ENCODE measurements at places on chromosomes 7 and 10.

- no peak for DNase-seq
These were observed 57.6 kb downstream of the LRRTM3 start for GRCh38 chr10:66983475-66983818.

GRCh38 chr10:18178854-18179483 lies 38.7 kb downstream of the CACNB2 start:
- no peak for DNase-seq

GRCh38 chr10:48289501-48290238 lies 15.2 kb upstream of the FRMPD2 start:
- peak; percentile 44 for DNase-seq

DNA sequence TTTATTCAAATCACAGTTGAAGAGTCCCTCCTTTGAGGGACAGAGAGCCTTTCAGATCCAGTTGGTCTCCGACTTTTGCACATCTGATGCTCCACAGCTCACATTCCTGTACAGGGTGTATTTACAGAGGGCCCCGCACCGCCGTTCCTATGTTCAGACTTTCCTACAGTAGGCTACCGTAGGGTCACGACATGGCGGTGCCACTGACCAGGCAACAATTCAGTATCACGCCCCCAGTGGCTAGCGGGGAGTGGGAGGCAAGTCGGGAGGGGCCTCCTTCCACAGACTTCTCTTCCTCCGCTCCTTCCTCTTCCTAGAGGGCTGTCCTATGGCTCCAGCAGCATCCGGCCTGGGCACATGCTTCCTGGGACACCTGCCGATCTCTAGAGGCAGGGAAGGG lies 40.6 kb upstream of the ENO4 start:
- no peak for DNase-seq

DNA sequence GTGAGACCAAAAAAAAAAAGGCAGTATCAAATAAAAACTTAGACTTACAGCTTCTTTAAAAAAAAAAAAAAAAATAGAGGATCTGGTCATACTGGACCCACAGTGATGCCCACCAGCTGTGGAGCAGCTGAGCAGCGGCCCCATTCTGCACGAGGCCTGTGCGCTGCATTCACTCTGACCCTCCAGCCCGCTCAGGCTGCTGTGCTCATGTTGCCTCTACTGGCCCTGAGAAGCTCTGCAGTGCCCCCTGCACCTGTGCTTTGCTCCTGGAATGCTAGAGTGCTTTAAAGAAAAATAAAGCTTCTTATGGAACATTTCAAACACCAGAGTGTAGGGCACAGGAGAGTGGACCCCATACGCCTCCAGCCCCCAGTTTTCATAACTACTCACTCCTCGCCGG lies 33.2 kb downstream of the TMEM120A start:
- DNase-seq: no peak

DNA sequence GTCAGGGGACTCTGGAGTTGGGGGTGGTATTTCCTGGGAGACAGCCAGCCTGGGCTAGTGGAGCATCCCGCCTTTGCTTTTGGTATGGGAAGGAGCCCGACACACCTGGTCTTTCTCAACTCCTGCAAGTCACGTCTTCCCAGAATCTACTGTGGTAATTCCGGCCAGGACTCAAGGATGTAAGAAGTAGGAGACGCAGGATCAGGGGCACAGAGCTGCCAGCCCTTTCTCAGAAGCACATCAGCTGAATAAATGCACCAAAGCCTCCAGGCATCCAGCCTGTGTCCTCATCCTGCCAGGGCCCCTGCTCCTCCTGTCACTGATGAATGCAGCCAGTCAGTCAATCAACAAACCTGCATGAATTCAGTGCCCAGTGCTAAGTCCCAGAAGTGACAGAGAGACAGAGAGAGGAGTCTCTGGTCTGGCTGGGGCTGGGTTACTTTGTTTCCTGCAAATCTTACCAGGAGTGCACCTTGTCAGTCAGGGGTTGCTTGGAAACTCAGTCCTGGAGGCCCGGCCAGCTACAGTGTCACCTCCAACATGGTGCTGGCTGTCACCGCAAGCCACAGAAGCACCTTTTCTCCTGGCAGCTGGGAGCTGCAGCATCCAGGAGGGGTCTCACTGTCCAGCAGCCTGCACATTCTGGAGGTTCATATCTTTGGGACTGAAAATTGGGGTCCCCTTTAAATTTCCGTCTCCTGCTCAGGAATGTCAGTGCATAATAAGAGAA lies 101.8 kb downstream of the PTPRE start:
- DNase-seq: no peak

DNA sequence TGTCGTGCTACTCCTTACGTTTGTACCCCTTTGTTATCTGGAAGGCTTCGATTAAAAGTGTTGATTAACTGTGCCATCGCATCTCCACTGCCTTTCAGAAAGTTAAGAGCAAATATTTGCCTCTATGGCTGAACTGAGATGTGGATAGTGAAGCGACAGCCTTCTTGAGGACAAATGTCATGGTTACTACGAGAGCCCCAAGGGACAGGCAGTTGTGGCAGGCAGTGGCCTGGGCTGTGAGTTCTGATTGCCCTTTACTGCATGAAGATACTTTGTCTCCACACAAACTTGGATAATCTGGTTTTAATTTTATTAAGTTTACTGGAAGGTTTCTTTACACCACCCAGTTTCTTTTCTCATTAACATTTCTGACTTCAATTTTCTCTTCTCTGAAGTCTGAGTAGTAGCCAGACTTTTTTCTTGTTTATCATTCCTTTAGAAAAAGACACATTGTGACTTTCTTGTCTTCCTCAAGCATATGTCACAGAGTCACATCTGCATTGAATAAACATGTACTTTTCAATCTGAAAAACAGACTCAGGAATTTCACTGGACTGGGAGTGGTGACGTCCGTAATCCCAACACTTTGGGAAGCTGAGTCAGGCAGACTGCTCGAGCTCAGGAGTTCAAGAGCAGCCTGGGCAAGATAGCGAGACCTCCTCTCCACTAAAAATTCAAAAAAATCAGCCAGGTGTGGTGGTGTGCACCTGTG lies 1.5 kb downstream of the TAS2R41 start:
- no peak for DNase-seq

GRCh38 chr10:31404640-31405039 lies 85.6 kb downstream of the ZEB1 start:
- DNase-seq: no peak

GRCh38 chr10:43354879-43355380 lies 16.5 kb upstream of the FXYD4 start:
- DNase-seq: no peak

DNA sequence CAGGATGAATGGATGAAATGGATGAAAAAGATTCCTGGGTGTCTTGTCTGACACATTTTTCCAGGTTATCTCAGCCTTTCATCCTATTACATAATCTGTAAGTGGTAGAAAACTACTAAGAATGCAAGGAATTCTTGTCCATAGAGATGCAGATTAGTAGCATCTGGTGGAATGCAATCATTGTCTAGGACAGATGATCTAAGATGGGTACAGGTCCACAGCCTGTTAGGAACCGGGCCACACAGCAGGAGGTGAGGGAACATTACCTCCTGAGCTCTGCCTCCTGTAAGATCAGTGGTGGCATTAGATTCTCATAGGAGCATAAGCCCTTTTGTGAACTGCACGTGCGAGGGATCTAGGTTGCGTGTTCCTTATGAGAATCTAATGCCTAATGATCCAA lies 225.0 kb downstream of the CALN1 start:
- no peak for DNase-seq

DNA sequence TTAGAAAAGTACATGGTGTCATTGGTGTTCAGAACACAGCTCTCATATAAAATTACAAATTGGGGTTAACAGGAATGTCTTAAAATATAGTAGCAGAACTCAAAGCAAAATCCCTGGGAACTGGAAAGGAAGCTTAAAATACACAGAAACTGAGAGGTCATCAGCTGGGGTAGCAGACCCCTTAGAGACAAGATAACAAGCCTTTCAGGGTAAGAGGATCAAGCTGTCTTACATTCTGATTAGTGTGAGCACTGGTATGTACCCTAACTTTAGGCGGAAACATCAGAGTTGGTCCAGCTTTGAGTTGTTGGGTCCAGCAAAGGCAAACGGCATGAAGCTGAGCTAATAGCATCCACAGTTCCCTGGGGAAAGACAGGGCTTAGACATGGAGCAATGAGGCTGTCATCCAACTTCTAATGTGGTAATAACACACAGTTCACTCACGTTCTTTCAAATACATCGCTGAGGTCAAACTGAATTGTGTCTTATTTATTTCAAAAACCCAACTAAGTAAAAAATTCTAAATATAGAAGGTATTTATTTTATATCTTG lies 32.6 kb downstream of the ARHGAP21 start:
- no peak for DNase-seq

- no peak for DNase-seq
These were observed 419.2 kb downstream of the GLRX3 start for GRCh38 chr10:130555411-130555750.

DNA sequence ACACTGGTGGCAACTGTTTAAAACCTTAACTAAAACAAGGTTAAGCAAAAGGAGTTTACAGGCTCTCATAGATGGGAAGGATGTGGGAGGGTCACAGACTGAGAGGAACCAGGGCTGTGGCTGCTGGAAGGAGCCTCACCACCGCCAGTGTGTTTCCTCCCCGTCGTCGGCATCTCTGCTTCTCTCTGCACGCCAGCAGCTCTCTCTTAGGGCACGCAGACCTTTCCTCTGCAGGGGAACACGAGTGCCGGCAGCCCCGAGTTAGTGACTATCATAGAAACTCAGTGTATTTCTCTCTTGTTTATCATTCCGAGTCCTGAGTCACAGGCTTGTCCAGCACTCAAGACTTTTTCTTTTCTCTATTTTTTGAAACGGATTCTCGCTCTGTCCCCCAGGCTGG lies 8.1 kb upstream of the SH2D4B start:
- no peak for DNase-seq

GRCh38 chr7:92391071-92391470 lies 56.2 kb upstream of the GATAD1 start:
- no peak for DNase-seq

GRCh38 chr10:2278363-2278762 lies 541.0 kb upstream of the ADARB2 start:
- DNase-seq: no peak

GRCh38 chr10:59580026-59580863 lies 129.4 kb downstream of the SLC16A9 start:
- peak; percentile 16 for DNase-seq

- DNase-seq: no peak
These were observed 52.5 kb downstream of the CDHR3 start for GRCh38 chr7:106015381-106016218.

DNA sequence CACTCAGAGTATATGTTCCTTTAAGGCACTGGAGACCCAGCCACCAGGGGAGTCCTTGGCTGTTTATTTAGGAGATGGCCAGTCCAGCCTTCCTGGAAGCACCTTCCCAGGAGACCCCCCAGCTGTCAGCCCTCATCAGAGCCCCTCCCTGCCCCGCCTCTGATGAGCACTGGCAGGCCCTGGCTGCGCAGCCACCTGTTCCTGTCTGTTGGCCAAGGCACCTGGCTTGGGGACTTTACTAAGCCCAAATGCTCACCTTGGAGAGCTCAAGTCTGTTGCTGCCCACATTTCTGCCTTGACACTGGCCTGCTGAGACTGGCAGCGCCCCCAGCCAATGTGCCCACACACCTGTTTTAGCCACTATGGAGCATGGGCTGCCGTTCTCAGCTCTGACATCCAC lies 124.7 kb downstream of the ELMO1 start:
- DNase-seq: no peak

DNA sequence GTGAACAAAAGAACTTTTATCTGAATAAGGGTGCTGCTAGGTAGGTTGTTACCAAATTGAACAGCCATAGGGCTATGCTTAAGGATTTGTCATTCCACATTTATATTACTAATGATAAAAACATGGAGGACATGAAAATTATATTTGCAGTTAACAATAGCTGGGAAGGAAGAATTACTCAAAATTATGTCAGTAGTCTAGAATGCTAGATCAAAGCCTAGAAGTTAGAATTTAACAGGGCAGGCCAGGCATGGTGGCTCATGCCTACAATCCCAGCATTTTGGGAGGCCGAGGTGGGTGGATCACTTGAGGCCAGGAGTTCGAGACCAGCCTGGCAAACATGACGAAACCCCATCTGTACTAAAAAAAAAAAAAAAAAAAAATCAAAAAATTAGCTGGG lies 9.4 kb downstream of the STK17A start:
- no peak for DNase-seq

GRCh38 chr10:66102756-66103155 lies 823.1 kb upstream of the LRRTM3 start:
- no peak for DNase-seq

DNA sequence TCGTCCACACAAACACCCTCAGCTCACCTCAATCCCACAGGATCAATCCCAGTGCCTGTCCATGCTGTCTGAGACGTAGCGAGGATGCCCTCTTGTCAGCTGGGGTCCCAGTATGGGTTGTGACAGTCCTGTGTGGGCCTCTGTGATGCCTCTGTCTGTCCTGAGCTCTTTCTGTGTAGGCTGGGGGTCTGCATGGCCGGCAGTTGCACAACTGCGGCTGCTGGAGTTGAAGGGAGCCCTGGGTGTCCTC lies 12.4 kb downstream of the ANTXRL start:
- no peak for DNase-seq

GRCh38 chr10:2150288-2150687 lies 413.0 kb upstream of the ADARB2 start:
- no peak for DNase-seq

GRCh38 chr10:95273393-95274312 lies 17.1 kb downstream of the PDLIM1 start:
- no peak for DNase-seq

DNA sequence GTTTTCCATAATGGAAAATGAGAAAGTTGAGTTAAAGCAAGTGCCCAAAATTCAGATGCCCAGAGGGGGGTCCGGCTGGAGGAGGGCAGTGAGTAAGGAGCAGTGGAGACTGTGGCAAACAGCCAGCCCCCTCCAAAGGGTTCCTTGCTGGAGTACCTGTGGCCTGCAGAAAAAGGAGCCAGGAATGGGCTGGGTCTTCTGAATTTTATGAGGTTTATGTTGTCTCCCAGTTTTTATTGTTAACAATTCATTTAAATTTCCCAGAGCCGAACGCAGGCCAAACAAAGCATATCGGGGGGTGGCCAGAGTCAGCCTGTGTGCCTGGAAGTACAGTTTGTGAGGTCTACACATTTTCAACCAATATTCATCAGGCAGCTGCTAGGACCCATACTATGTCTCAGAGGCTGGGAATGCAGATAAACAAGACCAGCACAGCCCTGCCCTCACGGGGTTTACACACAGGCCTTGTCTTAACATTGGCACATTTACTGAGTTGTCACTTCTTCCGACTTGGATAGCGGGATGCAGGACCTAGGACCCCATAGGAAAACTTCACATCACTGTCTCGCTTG lies 12.9 kb upstream of the CSGALNACT2 start:
- no peak for DNase-seq

DNA sequence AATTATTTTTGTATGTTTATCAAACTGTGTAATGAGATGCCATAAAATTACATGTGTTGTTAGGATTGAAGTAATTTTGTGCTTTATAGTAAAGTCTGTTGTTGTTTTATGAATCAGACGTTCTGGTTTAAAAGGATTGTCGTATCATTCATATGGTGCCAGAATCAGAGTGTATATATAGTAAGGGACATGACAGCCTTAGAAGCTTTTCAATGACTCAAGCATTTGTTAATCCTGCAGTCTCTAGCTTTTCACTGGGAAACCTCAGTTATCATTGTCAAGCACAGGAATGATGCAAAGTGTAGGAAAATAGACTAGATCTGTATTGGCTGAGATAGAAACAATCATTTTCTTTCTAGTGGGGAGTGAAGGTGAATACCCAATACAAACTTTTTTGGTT lies 57.5 kb downstream of the TRRAP start:
- DNase-seq: no peak
